GM04504 (cell line): ENCODE measurements at places on chromosomes 16 and 17.

GRCh38 chr16:21613781-21614180, 14.4 kb downstream of the METTL9 start:
- no peak for DNase-seq

GRCh38 chr16:80670170-80670865, 129.5 kb downstream of the DYNLRB2 start:
- no peak for DNase-seq

DNA sequence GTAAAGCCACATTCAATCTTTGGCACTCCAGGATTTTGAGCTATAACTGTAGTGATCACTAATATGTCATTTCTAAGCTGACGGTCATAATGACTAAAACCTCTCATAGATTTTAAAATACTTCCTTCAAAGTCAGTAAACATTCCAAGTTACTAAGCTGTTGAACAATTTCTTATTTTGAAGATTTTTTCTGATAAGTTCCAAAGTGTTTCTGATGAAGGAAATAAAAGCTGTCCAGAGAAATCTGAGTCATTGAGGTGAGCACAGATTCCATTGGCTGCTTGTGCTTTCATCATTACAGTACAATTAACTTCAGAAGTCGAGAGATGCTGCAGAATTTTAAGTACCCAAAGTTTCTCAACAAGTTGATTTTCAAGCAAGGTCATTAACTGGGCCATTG, 23.9 kb downstream of the NLRC5 start:
- DNase-seq = no peak

- no peak for DNase-seq
Measured at GRCh38 chr16:48057048-48057447, 98.7 kb downstream of the ABCC12 start.

DNA sequence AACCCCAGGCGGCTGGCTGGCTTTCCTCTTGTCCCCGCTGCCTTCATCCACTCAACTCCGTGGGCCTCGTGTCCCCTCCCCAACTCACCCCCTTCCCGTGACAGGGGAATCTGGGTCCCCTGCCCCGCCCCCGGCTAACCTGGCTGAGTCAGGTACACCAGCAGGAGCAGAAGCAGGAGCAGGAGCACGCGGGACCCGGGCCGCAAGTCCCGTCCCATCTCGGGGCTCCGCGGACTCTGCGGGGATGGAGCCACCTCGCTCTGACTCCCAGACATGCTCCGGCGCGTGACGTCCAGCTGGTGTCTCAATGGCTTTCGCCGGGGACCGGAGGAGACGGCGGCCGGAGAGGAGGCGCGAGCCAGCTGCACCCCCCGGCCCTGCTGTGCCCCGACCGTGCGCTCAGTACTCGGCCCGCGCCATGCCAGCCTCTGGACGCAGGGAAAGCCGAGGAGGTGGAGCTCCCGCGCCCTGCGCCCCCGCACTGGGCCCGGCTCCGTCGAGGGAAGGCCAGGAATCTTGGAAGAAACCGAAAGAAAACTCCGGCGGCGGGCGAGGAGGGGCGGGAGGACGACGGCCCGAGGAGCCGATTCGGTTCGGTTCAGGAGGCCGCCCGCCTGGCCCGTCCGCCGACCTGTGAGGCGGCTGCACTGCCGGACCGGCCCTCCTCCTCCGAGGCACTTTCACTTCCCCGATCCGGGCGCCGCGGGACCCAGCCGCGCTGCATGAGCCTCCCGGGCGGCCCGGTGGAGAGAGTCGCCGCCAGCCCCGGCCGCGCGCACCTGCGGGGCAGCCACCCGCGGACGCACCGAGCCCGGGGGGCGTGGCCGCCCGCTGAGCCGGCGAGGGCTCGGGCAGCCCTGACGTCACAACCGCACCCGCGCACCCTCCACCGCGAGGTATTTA, at the start of the genes CXCL16 and ZMYND15:
CXCL16 (minus strand) TSS at position 807 of the 903 bp plus-strand sequence; CDS start at position 218, 589 bp downstream.
ZMYND15 (plus strand) TSS at position 712 of the 903 bp plus-strand sequence. CDS start 716 bp downstream, outside the sequence.
- DNase-seq = no peak

DNA sequence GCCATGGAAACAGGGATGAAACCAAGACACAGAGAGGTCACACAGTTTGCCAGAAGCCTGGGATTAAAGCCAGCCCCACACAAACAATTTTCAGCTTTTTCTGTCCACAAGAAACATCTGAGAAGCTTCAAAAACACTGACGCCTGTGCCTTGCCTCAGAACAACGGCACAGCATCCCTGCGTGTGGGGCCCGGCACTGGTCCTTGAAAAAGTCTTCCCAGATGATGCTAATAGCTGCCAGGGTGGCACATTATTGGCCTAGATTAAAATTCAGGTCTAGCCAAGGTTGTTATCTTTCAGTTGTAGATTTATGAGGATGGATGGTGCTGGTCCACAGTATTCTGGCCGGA, 321.4 kb downstream of the HAPSTR1 start:
- DNase-seq = no peak
